Fibroblast of mammary gland (primary cell): ENCODE measurements at places on chromosomes 7 and 10.

GRCh38 chr10:23585666-23586065 is 146.8 kb downstream of the OTUD1 start:
- no peak for DNase-seq

DNA sequence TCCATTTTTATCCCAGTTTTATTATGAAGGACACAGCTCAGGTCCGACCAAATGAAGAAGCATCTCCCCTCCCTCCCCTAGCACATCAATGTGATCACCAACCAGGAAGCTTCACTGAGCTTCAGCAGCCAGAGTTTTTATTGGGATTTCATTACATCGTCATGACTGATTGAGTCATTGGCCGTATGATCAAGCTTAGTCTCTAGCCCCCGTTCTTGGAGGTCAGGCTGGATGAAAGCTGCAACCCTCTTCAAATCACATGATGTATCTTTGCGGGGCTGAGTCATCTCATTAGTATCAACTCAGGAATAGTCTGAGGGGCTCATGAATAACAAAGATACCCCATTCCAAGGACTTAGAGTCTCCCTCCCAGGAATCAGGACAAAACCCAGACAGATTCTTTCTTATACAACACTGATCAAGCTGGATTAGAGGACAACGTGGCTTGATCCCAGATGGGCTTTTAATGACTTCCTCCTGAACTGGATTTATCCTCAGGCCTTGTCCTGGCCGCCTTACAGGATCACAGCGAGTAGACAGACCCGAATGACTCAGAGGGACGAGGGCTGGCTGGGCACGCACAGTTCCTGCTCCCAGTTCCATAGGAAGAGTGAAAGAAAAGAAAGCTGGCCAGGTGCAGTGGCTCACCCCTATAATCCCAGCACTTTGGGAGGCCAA is 14.5 kb downstream of the LIMK1 start:
- DNase-seq, result peak; percentile 99

DNA sequence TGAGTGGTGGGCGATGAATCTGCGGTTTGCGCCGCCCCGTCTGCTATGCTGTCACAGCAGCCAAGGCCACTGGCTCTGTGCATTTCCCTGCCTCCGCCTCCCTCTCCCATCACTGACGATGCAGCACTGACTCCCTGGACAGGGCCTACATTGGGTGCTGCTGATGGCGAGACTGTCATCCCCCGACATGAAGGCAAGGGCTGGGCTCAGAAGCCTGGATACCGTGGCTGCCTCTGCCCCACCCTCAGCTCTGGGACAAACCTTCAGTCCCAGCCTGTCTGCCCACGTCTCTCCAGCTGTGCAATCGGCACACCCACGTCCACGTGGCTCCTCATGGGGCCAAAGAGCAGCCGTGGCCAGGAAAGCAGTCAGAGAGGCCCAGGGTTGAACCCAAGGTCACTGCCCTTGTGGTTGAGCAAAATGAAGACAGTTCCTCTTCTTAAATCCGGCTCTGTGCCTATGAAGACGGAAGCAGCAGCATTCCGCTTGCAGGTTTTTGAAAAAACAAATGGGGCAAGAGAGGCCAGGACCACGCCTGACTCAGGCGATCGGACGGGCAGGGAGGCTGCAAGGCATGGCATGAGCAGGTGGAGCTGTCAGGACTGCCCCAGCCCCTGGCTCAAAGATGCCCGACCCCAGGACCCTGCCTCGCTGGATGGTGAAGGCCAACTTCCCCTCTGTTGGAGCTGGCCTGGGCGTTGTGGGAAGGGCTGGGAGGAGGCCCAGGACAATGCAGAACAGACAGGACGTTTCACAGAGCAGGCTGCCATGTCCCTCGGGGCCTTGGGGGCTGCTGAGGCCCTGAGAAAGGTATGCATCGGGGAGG is 517.5 kb downstream of the DNAJB6 start:
- peak; percentile 54 for DNase-seq

DNA sequence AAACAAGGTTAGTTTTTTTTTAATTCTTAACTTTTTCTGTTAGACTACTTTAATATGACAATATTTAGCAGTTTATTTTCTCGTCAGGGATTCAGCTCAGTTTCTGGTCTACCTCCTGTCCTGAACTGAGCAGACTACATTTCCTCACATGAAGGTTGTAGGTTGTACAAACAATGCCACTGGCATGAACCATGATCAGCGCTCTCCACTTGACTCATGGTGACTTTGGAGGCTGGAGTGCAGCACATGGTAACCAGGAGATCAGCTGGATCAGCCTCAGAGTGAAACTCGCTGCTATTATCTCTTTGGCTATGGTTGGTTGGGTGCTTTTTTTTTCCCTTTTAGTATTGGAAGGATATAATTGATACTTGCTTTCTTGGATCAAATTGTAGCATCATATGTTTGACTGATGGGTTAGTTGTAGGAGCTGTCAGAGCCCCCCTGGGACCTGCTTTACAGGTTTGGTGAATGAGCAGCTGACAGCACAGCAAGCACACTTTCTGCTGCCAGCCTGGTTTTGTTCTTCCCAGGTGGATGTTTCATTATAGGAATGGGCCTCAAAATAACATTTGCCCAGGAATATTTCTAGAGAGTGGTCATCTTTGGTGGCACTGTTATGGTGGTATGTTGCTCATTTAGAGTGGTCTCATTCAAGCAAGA is 556.4 kb downstream of the AUTS2 start:
- DNase-seq, result peak; percentile 38

- no peak for DNase-seq
These were observed 35.3 kb upstream of the MYL10 start for GRCh38 chr7:101664436-101664835.

- DNase-seq, result peak; percentile 2
These were observed 38.8 kb upstream of the ZNF365 start for GRCh38 chr10:62335326-62335725.

DNA sequence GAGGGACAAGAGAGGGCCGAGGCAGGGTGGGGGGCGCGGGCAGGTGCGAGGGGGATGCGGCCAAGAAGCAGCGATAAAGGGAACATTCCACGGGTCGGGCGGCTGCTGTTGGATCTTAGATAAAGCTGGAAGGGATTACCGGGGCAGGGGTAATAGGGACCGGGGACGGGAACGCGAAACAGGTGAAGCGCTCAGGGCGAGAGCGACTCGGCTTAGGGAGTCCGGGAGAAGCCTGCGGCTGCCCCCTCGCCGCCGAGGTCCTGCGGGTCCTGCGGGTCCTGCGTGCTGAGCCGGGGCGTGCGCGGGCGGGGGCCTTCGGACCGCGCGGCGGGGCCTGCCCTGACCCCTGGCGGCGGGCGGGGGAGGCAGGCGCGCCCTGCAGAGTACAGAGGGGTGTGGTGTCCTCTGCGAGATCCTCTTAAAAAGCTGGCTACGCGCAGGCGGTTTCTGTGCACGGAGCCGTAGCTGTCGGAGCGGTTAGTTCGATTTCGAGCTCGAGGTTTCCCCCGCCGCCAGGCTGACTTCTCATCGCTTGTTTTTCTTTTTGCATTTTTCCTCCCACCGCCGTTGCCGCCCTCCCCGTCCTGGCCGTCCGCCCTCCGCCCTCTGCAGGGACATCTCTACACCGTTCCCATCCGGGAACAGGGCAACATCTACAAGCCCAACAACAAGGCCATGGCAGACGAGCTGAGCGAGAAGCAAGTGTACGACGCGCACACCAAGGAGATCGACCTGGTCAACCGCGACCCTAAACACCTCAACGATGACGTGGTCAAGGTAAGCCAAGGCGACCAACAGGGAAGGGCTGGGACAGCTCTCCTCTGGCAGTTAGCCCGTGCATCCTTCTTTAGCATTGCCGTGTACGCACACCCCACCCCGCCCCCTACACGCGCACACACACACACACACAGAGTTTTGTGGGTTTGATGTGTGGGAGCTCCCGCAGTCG is 1.4 kb downstream of the CAV1 start:
- peak; percentile 81 for DNase-seq

DNA sequence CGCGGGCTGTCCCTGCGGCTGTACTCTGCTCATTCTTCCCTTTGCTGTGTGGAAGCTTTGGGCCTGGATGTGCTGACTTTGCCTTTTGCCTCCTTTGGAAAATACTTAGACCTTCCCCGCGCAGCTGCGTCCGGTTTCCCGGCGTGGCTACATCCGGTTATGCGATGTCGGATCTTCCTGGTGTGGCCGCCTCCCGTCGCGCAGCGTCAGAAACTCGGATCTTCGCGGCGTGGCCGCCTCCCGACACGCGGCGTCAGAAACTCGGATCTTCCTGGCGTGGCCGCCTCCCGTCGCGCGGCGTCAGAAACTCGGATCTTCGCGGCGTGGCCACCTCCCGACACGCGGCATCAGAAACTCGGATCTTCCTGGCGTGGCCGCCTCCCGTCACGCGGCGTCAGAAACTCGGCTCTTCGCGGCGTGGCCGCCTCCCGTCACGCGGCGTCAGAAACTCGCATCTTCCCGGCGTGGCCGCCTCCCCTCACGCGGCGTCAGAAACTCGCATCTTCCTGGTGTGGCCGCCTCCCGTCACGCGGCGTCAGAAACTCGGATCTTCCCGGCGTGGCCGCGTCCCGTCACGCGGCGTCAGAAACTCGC is 50.2 kb upstream of the SUN1 start:
- DNase-seq, result no peak

DNA sequence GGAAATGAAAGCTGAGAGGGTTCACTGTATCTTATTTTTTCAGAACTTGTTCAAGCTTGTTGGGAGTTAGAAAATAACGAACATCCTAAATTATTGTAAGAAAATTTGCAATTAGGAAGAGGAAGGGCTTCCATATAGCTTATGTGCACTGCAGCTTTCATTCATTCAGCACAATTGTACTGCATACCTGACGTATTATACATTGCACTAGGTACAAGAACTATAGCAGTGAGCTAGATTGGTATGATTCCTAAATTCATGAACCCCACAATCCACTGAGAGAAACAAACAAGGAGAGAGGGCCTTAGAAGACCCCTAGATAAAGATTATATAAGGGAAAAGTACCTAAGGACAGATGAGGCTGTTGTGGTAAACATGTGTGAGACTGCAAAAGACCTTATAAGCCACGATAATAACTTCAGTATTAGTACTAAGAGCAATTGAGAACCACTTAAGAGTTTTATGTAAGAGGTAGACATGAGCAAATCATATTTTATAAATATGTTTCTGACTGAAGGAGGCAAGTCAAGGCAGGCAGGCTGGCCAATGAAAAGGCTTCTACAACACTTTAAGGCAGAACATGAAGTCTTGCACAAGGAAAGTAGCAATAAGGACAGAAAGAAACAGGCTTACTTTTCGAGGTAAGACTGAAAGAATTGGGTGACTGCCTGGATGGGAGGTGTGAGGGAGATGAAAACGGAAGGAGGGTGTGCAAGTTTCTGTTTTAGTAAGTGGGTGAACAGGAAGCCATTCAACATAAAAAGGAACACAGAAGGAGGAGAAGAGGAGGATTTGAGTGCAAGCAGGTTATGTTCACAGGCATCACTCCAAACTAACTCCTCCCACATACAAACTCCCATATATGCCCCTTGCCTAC is 77.9 kb upstream of the LRRN3 start:
- DNase-seq, result no peak

GRCh38 chr7:114962441-114962840 is 40.5 kb downstream of the MDFIC start:
- DNase-seq, result no peak

- DNase-seq, result peak; percentile 98
These were observed 76.8 kb downstream of the TPST1 start for GRCh38 chr7:66281678-66282590.

GRCh38 chr10:9898633-9899395 is 1118.9 kb upstream of the CELF2 start:
- DNase-seq, result no peak

DNA sequence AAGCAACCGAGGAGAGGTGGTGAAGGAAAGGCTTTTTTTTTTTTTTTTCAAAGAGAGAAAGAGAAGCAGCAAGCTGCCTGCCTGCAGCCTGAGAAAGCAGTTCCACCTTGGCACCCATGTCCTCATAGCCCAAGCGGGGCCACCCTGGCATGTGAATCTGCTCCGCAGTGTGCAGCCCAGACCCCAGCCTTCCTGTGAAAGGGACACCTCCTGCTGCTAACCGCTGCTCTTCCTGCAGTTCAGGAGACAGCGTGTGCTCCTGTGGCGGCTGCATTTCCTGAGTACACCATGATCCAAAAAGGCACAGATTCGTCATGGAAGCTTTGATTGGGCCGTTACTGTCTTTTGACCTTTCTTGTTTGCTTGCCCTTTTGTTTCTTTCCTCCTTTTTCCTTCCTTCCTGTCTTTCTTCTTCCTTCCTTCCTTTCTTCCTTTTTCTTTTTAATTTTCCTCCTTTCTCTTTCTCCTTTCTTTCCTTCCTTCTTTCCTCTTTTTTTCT is 38.1 kb downstream of the IKZF1 start:
- peak; percentile 15 for DNase-seq

- DNase-seq, result peak; percentile 99
These were observed 26.1 kb downstream of the PLAC9 start for GRCh38 chr10:80158598-80159127.

DNA sequence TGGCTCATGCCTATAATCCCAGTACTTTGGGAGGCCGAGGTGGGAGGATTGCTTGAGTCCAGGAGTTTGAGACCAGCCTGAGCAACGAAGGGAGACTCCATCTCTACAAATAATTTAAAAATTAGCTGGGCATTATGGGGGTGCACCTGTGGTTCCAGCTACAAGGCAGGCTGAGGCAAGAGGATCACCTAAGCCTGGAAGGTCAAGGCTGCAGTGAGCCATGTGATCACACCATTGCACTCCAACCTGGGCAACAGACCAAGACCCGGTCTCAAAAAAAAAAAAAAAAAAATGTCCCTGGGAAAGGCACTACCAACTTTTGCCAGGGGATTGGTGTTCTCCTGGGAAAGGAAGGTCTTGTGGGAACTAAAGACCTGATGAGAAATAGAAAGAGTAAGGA is 134.2 kb upstream of the AUTS2 start:
- no peak for DNase-seq

DNA sequence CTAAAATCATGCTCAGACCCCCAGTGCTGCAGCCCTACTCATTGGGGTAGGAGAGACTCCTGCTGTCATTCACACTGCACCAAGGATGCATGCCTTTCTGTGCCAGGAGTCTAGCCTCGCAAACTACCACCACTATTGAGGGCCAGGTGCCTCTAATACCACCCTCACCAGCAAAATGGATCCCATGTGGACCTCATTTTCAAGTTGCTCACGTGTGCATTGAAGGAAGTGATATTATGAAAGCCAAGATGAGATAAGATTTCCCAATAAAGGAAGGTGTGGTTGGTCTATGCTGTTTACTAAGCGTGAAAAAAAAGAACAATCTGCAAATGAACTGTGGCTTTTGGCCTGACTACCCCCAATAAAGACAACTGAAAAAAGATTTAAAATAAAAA is 7.2 kb upstream of the LAMTOR4 start:
- DNase-seq, result no peak

GRCh38 chr7:2301511-2301863 is 12.8 kb downstream of the SNX8 start:
- DNase-seq, result no peak

DNA sequence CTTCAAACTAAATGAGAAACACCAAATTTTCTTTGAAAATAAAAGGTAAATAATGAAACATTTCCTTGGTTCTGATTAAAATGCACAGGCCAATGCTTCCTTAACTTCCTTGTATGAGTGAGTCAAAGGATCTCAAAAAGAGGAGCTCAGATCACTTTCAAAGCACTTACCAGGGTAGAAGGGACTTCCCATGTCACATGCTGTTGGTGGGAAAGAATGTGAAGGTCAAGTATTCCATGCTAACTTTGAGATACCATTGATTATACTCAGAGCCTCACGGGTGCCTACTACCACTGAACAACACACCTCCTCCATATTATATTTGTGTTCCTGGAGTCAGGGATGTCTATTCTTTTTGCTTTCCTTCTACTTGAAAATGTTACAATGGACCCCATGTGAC is 233.5 kb upstream of the KIAA1217 start:
- no peak for DNase-seq

- no peak for DNase-seq
These were observed 256.2 kb downstream of the PAXIP1 start for GRCh38 chr7:154746571-154747360.
